Activated CD4-positive, alpha-beta T cell treated with anti-CD3 and anti-CD28 coated beads, Interleukin-2, amount 50 U/mL, for 16 hours (primary cell): ENCODE measurements at places on chromosomes 4 and X.

- DNase-seq: no peak
Observed at GRCh38 chr4:125334926-125335325, 20.2 kb downstream of the FAT4 start.

DNA sequence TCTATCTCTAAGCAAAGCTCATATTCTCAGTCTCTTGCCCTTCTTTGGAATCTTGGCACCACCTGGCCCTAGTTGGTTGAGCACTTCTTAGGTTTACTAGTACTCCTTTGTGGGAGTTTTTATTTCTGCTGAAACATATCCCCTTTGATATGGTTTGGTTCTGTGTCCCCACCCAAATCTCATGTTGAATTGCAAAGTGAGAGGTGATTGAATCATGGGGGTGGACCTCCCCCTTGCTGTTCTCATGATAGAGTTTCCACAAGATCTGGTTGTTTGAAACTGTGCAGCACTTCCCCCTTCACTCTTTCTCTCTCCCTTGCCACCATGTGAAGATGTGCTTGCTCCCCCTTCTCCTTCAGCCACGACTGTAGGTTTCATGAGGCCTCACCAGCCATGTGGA, 22.2 kb upstream of the SYNPO2 start:
- no peak for DNase-seq

DNA sequence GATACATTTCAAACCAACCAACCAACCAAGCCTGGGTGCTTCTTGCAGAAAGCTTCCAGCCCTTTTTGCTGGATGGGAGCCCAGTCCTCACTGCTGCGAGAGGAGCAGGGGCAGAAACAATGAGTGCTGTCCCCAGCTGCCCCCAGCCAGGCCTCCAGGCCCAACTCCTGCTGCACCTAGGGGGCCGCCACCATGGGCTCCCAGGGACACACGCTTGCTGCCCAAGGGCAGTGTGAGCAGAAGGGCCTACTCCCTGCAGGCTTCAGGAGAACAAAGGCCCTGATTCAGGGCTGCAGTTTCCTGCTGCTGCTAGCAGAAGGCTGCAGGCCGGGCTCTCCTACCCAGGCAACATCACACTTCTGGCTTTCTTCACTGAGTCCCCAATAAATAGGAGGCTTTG, 37.7 kb upstream of the ENPP6 start:
- no peak for DNase-seq

DNA sequence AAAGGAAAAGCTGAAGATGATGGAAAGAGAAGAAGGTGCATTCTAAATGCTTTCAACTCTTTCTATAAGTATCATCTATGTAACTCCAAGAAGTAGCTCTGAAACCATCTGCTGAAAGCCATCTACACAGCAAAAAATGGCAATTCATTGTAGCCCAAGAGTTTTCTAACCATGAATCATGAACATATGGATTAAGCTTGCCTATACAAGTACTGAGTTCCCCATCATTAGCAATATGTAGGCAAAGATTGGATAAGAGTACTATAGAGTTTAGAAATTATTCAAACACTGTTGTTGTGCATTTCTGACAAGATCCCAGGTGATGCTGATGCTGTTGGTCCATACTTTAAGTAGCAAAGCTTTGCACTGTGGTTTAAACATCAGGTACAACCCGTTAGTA, 11.2 kb downstream of the DAPP1 start:
- DNase-seq: no peak

- no peak for DNase-seq
Observed at GRCh38 chrX:135737366-135738071, 24.1 kb downstream of the CT45A1 start.

GRCh38 chr4:152536545-152537182, 772 bp upstream of the FBXW7 start:
- peak; percentile 81 for DNase-seq

DNA sequence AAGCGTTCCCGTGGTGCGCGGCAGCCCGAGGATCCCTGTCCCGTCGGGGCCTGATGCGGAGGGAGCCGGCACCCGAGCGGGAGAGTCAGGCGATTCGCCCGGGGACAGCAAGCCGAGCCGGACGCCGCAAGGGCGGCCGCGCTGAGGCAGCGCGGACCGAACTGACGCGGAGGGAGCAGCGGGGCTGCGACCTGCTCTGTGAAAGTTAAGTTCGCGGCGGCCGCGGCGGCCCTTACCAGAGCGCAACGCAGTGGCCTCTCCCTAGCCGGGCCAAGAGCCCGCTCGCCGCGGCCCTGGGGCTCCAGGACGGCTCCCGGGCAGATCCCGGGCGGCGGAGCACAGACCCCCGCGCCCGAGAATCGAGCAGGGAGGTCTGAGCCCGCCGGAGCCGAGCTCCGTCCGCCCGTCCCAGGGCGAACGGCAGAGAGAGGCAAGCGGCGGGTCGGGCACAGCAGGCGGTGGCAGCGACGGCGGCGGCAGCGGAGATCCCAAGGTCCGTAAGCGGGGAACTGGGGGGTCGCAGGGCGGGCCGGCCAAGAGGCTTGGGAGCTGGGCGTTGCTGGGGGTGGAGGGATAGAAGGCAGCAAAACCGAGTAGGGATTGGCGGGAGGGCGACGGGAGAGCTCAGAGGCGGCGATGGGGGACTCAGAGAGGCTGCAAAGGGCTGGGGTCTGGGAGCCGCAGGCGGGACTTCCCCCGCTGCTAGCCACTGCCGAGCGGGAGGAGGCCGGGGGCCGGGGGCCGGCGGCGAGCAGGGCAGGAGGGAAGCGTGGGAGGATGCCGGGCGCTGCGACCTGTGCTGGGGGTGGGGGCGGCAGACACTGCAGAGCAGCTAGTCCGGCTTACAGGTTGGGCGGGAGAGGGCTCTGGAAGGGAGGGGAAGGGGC, 1.0 kb downstream of the GPR50 start:
- no peak for DNase-seq

DNA sequence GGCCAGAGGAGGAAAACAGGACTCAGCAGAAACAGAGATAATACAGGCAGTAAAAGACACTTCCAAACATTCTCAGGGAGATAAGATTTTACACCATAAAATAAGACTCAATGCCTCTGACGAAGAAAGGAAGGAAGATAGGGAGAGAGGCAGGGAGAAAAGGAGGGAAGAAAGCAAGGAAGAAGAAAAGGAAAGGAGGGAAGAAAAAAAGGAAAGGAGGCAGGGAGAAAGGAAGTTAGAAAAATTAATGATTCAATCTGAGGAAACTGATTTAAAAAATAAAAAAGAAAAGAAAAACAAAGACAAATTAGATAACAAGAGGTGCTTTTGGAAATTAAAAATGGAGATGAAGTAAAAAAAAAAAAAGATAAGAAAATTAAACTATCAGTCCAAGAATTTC, 72.1 kb downstream of the PDS5A start:
- no peak for DNase-seq

DNA sequence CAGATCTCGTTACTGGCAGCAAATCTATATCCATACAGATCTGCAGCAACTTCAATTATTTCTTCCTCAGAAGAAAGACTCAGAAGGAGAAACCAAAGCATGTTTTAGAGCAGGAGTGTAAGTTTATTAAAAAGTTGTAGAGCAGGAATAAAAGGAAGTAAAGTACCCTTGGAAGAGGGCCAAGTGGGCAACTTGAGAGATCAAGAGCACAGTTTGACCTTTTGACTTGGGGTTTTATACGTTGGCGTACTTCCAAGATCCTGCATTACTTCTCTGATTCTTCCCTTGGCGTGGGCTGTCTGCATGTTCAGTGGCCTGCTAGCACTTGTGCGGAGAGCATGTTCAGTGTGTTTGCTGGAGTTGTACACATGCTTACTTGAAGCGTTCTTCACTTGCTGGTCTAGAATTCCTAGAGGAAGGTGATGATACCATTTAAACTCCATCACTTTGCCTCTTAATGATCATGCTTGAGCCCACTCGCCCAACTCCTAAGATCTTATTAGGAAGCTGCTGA, 1114.7 kb upstream of the PABPC4L start:
- no peak for DNase-seq

DNA sequence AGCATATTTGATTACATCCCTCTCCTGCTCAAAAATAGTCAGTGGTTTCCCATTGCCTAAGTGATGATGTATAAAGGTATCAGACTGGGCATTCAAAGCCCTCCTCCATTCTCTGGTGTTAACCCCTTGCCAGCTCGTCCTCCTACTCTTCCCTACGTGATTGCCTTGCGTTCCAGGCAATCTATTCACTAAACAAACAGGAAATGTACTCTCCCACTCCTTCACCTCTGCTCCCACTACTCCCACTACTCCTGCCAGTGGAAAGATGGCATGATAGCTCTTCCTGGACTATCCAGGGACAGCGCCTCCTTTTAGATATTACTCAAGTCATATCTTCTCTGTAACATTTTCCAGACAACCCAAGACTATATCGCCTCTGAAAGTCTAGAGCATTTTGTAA, 5.8 kb downstream of the DGAT2L6 start:
- DNase-seq: no peak

- DNase-seq: no peak
Observed at GRCh38 chr4:83093060-83093640, 21.4 kb downstream of the PLAC8 start.

DNA sequence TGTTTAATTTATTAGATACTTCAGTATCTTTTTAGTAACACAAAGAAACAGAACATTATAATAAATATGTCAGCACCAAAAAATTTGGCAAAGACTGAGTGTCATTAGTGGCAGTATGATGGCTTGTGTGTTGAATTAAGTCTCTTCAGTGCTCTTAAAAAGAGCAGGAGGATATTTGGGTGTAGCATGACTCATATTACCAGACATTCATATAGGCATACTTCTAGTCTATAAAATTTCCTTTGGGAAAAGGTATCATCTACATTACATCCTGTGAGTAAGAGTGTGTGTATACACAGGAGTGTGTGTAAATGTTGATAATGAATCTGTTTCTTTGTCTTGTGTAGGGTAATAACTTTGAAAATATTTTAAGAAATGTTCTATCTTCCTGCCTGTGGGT, 135.7 kb downstream of the CNKSR2 start:
- no peak for DNase-seq

DNA sequence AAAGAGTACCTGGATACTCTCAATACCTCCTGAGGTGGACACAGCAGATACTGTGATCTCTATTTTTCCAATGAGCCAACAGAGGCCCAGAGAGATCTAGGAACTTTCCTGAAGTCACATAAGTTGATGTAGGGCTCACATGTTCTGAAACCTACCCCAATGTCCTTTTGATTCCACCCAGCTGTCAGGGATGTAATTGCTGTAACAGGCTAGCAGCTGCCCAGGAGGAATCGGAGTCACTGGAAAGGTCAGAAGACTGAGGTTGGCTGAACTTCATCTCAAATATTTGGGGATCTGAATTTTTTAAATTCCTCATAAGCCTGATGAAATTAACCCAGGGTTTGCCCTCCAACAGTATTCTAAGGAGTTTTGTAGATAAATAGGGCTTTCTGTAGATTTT, 52.5 kb upstream of the PROM1 start:
- DNase-seq: no peak

- DNase-seq: peak; percentile 3
Observed at GRCh38 chrX:12702509-12703091, 88.6 kb upstream of the PRPS2 start.

- DNase-seq: no peak
Observed at GRCh38 chr4:1223841-1224809, 24.8 kb downstream of the CTBP1 start.

DNA sequence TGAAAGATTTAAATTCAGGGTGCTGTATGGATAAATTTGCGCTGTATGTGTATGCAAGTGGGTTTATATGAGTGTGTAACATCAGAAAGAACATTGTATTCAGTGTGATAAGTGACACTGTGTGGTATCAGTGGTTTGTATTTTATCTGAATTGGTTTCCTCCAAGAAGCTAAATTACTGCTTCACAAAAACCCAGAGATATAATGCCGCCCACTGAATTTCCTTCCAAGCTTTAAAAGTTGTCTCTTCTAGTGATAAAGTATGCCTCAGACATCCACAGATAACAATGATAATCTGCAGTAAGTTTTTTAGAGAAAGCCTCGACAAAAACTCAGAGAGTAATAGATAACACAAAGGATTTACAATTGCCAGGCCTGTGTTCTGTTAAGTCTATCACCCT, 710.6 kb upstream of the HS3ST1 start:
- DNase-seq: no peak

GRCh38 chr4:92519727-92520126, 216.0 kb downstream of the GRID2 start:
- no peak for DNase-seq

DNA sequence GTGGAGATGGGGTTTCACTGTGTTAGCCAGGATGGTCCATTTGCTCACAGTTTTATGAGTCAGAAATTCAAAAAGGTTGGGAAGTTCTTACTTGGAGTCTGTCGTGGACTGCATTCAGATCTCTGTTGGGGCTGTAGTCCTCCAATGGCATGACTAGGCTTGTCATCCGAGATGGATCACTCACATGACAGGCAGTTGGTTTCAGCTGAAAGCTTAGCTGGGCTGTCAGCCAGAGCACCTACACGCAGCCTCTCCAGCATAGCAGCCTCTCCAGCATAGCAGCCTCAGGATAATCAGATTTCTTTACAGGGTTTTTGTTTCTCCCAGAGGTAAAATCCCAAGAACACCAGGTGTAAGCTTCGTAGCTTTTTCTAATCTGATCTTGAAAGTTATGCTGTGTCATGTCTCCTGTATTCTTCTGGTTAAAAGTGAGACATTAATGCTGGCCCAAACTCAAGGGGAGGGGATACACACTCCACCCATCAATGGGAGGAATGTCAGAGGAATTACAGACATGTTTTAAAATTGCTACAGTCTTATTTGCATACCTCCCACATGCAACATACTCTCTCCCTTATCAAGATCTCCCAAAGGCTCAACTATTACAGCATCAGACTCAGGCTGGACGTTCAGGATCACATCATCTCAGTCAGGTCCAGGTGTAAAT, 31.6 kb upstream of the SOD3 start:
- no peak for DNase-seq

DNA sequence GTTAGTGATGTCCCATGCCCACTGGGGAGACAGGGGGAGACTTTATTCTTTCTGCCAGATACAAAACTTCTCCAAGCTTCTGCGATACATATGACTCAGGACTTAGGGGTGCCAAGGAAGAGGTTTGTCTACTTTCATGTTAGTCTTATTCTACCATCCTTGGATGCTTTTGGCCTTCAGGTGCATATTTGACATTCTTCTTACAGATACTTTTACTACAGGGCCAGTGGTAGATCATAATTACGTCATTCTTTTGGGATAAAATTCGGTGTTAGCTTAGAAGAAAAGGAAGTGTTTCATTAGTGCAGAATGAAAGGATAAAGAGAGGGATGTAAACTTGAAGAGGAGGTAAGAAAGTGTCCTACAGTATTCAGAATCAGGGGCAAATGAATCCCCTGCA, 245.2 kb downstream of the THOC2 start:
- no peak for DNase-seq

DNA sequence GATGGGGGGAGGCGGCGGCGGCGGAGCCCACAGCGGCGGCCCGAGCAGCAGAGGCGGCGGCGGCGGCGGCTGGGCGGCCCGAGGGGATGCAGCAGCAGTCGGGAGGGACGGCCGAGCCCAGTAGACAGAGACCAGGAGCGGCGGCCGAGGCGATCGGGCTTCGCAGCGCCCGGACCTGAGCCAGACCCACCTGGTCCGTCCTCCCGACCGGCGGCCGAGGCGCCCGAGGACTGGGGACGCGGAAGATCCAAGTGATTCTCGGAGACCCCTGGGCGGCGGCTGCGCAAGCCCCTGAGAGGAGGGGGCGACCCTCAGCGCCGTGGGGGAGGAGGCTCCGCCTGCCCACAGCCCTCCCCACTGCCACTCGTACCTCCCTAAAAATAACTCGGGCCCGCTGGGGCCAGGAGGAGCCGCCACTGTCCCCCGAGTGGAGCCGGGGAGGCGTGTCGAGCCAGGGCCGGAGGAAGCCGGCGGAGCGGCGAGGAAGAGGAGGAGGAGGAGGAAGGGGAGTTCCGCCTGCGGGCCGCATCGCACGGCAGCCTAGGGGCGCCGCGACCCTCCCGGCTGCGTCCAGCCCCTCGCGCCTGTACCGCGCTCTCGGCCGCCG, 608 bp downstream of the RAPGEF2 start:
- peak; percentile 51 for DNase-seq
